Omental fat pad (tissue), 4 donors: ENCODE measurements at places on chromosomes 6 and 20.

DNA sequence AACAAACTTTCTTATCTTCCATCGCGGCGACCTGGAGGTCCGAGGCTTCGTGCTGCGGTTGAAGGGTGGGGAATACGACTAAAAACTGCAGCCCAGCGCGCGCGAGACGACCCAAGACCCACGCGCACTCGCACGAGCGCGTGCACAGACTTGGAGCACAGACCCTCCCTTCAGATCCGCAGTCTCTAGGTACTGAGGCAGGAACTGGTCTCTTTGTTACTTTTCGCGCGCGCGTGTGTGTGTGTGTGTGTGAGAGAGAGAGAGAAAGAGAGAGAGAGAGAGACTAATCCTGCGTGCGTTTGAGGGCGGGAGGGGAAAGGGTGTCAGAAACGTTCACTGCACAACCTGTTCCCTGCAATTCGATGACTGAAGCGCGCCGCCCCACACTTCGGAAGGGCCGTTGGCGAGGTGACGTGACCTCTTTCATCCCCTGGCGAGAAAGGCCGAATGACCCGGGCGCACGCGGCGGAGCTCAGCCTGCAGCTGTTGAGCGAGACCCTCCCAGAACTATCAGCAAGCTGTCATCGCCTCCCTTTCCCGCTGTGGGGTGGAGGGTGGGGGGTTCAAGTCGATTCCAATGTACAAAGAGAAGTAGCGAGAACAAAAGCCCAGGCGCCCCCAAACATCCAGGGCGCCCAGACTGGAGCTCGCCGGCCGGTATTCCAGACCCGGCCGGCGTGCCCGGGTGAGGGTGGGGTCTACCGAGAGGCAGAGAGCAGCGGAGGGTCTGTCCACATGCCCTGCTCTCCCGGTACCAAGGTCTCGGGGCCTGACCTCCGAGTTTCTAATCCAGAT lies 1.5 kb upstream of the TUBB2B start:
- DNase-seq, result no peak

- no peak for DNase-seq
Measured at GRCh38 chr20:63404129-63405085, 43.3 kb upstream of the CHRNA4 start.

DNA sequence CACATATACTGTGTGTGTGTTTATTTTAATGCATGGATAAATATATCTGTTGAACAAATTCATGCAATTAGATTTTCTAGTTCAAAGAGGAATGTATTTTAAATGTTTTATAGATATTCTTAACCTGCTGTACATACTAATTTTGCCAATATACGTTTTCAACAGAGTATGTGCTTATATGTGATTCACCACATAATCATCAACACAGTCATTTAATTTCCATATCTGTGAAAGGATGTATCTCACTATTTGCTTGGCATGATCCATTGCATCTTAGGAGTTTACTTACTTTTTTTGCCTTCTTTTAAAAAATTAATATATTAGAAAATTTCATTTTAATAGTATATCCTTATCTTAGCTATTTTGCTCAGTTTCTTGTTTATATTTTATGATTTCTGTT lies 902.3 kb upstream of the CITED2 start:
- no peak for DNase-seq

DNA sequence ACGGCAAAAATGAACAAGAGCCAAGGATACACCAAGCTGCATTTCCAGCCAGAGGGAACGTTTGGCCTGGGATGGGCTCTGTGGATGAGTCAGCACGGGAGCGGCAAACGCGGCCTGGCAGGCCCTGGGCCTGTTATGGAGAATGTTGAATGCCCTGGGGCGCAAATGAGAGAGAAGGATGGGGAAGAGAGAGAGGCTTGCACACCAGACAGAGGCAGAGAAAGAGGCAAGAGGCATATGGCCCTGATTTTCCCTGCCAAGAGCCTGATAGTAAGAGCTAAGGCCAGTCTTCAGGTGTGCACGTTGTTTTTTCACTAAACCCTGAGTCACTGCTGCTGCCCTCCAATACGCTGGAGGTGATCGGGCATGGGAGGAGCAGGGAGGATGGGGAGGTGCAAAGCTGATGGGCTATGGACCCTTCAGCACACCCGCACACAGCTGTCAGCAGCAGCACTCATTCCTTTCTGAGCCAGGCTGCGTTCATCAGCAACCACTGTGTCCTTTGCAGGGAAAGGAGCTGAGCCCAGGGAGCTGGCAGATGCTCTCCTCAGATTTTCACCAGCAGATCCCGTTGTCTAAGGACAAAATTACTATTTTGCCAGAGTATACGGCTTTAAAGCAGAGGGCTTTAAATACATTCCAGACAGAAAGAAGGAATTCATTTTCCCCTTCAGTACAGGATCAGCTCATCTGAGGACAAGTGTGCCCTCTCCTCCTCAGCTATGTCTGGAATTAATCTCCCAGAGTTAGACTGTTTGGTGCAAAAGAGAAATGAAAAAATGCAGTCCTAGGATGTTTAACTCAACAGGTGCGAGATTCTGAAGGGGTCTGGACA lies 61.7 kb upstream of the SLC22A23 start:
- no peak for DNase-seq

GRCh38 chr6:147257760-147258159 lies 53.5 kb downstream of the STXBP5 start:
- DNase-seq, result no peak

DNA sequence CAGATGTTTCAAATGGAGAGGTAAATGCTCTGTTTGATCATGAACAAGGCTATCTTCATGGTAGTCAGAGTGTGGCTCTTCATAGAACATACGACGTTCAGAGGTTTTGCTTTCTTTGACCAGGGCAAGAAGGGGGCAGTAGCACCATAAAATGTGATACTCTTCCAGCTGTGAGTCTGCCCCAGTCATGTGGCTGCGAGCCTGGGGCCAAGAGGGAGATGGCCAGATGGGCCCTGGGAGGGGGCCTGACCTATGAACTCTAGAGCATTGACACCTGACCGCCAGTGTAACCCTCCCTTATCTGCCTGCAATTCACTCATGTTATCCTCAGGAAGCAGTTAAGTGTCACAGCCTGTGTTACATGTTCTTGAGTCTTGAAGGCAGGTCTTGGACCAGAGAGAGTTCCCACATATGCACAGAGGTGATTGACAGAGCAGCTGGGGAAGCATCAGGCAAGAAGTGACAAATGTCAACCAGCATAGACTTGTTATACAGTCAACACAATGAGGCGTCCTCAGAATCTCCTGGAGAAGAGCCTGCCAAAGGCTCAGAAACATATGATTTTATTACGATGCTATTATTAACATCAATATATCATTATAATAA lies 55.0 kb downstream of the SCML4 start:
- no peak for DNase-seq

- DNase-seq, result no peak
Measured at GRCh38 chr6:48200869-48201390, 89.9 kb upstream of the PTCHD4 start.

GRCh38 chr6:44415449-44415848 lies 27.9 kb downstream of the CDC5L start:
- no peak for DNase-seq

DNA sequence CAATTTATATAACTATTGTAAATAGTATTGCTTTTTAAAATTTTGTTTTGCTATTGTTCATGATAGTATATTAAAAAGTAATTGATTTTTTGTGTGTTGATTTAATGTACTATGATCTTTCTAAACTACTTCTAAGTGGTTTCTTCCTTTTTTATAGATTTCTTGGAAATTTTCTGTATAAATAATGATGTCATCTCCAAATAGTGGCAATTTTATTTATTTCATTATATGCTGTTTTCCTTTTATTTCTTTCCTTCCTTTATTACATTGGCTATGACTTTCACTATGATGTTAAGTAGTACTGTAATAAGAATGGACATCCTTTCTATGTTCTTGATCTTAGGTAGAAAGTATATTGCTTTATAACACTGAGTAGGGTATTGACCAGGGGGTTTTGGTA lies 451.5 kb upstream of the SPTLC3 start:
- no peak for DNase-seq

GRCh38 chr6:81293896-81294295 lies 458.6 kb downstream of the TENT5A start:
- DNase-seq, result no peak

- DNase-seq, result no peak
Measured at GRCh38 chr20:59171986-59172385, 8.4 kb downstream of the ZNF831 start.

- no peak for DNase-seq
Measured at GRCh38 chr20:58970146-58970545, 10.9 kb upstream of the NELFCD start.

DNA sequence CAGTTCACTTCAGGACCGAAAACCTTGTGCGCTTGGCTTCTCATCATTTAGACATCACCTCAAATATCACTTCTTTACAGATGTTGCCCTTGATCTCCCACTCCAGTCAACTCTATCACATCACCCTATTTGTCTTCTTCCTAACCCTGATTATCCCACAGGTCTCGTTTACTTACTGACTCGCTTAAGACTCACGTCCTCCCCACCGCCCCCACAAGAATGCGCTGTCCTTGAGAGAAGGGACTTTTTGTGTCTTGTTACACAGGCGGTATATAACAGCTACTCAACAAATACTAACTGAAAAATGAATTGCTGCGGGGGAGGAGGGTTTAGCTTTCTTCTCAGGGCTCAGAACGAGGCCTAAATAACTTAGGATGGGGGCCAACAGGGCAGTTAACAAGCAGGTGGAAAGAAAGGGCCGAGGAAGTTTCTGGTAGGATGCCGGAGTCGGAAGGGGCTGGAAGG lies 527 bp downstream of the TOMM34 start:
- peak; percentile 56 for DNase-seq

DNA sequence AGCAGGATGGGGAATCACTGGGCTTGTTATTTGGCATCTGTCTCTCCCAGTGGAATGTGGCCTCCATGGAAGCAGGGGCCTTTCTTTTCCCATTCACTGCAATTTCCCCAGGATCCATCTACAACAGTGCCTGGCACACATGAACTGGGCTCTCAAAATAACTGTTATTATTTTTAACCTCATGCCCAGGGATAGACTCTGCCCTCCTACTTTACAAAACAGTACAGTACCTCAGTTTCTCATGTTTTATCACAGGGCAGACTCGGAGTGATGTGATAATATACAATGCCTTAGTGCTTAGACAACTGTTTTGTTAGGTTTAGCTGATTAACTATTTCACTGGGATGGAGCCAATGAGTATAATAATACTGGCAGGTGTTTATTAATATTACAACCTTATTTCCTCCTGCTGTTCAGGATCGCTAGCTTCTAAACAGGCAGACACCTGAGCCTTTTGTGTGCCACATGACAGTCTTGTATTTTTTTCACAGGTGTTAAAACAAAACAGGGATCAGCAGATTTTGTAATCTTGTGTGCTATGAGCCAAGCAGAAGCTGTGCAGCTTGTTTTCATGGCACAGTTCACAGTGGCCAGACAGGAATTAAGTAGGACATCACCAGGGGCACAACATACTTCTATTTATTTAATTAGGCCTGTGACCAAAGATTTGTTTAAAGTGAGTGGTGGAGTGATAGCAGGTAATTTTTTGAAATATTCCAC lies 157.7 kb upstream of the EYA4 start:
- DNase-seq, result no peak

- DNase-seq, result peak; percentile 66
Measured at GRCh38 chr20:45833030-45833882, at the start of gene SNX21. TSS of gene SNX21 (plus strand) at chr20:45833799. CDS start at chr20:45833920, 121 bp downstream.

- DNase-seq, result no peak
Measured at GRCh38 chr6:89716532-89716931, 78.0 kb upstream of the LYRM2 start.

GRCh38 chr6:125050663-125051318 lies 88.6 kb downstream of the RNF217 start:
- DNase-seq, result no peak

DNA sequence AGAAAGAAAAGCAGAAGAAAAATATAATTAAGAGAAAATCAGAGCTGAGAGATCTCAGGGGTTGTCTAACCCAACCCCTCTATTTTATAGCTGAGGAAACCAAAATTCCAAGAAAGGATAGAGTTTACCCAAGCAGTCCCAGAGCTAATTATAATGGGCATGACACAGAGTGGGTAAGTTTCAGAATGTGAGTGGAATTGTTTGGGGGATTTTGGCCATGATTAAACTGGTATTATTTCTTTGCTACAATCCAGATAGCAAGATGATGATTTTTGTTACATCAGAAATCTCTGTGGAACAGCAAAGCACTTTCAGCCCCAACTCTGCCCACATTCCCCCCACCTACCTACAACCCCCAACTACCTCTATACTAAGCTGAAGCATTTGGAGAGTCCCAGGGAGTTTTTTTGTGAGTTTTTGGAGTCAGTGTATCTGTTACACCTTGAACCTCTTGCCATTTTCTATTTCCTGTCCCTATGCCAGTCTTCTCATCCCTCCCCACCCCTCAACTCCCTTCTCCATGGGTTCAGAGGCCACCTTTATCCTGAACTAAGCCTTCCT lies 24.7 kb downstream of the POFUT1 start:
- no peak for DNase-seq

GRCh38 chr6:111990214-111990613 lies 63.7 kb upstream of the CCN6 start:
- DNase-seq, result no peak

DNA sequence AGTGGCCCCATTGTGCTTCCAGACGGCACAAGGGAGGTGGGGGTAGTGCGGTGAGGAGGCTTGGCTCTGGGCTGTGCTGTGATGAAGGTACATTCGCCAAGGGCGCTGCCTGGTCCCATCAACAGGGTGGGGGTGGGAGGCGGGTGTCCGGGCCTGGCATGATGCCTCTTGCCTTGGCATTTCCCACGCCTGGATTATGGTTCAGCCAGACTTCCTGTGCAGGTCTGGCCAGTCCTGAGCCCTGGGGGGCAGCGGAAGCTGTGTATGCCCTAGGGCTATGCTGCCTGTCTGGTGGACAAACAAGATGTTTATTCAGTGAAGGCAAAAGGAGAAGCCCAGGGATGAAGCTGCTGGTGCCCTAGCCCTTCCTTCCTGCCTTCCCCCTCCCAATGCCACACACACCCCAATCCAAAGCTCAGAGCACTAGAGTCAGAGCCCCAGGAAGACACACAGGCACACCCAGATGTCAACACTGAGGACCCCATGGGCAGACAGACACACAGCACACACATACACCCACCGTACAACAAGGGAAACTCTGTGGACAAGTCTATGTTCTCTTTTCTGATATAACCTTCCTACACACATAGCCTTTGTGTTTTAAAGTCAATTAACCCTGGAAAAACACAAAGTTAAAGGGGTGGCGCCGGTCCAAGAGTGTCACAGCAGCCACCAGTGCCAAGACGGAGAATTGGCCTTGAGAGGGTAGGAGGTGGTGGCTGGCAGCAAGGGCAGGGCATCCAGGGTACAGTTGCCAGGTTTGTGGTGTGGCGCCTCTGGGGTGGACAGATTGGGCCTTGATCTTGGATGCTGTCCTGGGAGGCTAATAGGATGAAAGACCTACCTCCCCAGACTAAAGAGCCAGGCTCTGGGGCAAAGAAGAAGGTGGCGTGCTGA lies 54.7 kb upstream of the SAYSD1 start:
- no peak for DNase-seq

GRCh38 chr6:20113649-20114224 lies 98.5 kb downstream of the MBOAT1 start:
- no peak for DNase-seq
